HuH-7.5 (cell line): ENCODE measurements at places on chromosomes 12 and 14.

GRCh38 chr12:46339051-46339450 is 33.5 kb downstream of the SLC38A2 start:
- DNase-seq: no peak

DNA sequence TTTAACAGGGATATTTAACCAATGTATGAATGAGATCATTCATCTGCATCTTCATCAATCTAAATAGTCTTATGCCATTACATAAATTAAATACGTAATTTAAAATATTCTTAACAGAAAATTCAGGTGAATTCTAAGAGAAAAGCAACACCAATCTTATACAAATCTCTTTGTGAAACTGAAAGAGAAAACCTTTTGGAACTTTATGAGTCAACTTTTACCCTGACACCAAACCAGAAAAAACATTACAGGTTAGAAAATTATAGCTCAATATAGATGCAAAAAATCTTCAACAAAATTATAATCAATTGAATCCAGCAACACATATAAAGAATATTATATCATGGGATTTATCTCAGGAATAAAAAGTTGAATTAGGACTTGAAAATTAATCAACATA is 3.4 kb downstream of the GLIPR1L1 start:
- no peak for DNase-seq

GRCh38 chr12:8033153-8034044 is 883 bp downstream of the FOXJ2 start:
- peak; percentile 60 for DNase-seq

DNA sequence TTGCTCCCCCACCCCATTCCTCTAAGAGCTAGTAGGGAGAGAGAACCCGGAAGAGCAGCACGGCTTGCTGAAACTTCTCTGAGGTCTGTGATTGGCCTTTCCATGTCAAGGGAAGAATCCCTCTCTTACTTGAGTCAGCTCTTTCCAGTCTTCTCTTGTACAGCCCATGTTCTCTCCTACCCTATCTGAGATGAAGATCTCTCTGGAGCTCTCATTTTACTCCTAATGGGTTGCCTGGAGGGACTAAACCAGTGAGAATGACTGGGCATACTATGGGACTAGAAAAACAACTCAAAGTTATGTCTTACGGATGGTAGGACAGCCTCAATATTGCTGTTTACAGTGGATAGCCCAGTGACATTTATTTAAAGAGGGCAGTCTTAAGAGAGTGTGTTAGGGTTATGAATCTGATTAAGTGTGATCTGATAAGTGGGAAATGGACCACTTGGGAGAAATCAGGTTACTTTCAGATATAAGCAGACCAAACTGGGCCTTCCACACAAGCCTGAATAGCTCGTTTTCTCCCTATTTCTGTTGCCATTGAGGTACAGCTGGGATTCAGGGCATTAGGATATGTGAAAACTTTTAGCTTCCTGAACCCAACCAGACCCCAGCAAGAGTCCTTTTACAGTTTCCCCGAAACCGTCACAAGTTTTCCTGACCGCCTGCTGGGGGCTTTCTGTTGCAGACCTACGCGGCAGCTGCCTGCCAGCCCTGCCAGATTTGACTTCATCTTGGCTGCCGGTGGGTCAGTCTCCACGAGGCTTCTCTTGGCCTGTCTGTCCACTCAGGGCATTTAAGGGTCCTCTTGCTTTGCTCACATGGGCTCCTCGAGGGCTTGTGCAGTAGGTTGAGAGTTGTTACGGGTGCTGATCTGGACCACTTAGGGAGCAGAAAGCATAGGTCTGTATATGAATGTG is 16.9 kb downstream of the ETV6 start:
- DNase-seq: no peak

- DNase-seq: no peak
Observed at GRCh38 chr14:76924371-76925096, 98.3 kb downstream of the LRRC74A start.
